ENCODE measurements at places on chromosomes 2 and 18.

- DNase-seq: no peak
These were observed 85.8 kb downstream of the PLEKHM3 start for GRCh38 chr2:207939342-207940108.

GRCh38 chr2:6999211-6999877 is 82.1 kb downstream of the RNF144A start:
- DNase-seq: no peak

DNA sequence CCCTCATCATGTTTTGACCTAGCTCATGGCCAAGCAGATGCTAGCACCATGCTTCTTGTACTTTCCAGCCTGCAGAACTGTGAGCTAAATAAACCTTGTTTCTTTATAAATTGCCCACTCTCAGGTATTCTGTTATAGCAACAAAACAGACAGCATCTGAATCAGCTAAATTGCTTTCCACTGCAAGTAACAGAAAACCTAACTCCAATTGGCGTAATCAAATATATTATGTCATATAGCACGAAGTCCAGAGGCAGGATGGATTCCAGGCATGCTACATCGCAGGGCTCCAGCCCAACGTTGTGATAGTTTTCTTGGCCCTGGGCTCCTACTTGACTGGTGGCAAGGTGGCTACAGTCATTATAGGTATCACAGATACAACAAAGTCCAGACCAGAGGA is 10.4 kb upstream of the CUL3 start:
- no peak for DNase-seq

DNA sequence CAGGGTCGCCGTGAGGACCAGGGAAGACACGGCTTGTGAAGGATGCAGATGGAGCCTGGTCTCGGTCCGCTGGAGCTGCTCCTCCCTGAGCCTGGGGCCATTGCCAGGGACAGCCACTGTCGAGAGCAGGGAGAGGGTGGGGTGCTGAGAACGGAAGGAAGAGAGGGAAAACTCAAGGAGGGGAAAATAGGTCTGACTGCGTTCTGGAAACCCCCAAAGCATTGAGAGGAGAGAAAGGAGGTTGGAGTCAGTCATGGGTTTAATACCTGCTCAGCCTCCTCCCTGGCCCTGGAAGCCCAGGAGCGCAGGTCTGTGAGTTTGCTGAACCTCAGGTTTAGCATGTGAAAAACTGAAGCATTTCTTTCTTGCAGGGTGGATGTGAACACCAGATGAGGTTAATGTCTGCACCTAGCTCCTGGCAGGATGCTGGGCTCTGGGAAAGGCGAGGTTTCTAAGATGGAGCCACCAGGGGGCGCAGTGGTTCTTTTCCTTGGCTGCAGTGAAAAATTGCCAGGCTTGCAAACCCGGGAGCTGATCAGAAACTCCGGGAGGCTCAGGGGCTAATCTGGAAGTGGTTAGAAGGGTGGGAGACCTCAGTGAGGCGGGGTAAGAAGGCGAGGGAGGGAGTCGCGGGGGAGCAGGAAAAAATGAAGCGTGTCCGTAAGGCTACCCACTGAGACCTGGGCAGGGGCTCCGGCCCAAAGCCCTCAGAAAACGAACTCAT is 33.6 kb upstream of the RNF149 start:
- DNase-seq: peak; percentile 42

DNA sequence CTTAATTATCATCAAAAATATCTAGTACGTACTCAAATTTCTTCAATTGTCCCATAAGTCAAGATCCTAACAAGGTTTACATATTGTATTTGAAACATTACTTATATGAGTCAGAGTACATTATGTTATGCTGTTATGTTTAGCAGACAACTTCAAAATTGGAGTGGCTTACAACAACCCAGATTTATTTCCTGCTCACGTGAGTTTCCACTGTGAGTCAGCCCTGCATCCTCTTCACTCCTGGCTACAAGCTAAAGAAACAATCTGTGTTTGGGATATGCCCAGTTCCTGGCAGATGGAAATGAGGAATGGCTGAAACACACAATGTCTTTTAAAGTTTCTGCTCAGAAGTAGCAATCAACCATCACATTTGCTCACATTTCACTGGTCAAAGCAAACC is 31.5 kb upstream of the TANC1 start:
- DNase-seq: no peak

- DNase-seq: no peak
These were observed 84.5 kb upstream of the TLK1 start for GRCh38 chr2:171244970-171245782.

DNA sequence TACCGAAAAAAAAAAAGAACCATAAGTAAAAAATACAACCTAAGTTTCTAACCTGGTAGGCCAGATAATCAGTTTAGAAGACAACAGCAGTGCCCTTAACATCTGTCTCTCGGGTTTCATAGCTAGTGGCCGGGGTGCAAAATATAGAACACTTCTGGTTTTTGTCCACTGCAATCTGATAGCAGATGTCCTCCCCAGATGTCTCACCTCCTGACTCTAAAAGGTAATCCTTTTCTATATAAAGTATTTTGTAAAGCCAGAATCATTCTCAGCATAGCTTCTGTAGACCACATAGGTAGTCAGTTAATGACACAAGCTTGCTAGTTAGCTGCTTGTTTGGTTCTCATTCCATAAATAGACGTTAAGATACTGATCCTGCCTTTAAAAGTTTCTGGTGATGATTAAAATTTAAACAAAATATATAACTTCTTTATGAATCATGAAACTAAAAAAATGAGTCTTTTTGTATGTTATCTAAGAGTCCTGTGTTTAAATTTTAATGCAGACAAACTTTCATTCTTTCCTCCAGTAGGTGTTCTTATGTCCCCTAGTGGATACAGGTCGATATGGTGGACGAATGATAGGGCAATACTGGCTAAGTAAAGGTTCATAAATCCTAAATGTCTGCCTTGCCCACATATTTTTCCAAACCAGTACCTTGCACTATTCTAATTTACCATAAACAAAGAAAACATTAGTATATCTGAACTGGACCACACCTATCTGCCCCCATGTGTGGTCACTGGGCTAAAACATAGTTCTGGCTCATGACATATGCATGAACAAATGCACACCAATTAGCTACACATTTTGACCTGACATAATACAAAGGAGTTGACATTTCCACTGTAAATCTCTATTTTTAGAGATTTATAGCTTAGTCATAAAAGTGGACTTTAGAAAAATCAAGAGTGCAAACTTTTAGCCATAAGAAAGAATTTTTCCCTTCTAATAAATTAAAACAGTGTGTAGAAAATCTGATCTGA is 171.0 kb downstream of the SRBD1 start:
- no peak for DNase-seq

- DNase-seq: no peak
These were observed 12.3 kb downstream of the KCTD1 start for GRCh38 chr18:26536032-26536431.

DNA sequence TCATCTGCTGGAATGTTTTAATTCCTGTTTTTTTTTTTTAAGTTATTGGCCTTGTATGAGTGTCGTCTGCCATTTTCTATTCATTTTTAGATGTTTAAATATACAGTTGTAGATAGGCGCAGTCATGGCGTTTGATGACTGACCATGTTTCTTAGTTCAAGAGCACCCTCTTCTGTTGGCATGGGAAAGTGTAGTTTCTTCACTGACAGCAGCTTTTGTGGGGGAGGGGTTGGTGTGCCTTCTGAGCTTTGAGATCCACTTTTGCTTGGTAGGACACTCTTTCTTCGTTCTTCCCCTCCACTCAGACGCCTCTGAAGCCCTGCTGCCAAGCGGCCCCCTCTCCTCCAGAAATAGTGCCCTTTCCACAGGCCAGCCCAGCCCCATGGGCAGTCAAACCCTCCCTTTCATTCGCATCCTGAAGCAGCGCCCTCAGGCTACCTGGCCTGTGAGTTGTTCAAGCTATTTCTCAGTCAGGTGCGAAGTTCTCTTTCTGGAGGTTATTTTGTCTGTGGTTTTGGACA is 492.0 kb downstream of the TNS1 start:
- DNase-seq: peak; percentile 8

DNA sequence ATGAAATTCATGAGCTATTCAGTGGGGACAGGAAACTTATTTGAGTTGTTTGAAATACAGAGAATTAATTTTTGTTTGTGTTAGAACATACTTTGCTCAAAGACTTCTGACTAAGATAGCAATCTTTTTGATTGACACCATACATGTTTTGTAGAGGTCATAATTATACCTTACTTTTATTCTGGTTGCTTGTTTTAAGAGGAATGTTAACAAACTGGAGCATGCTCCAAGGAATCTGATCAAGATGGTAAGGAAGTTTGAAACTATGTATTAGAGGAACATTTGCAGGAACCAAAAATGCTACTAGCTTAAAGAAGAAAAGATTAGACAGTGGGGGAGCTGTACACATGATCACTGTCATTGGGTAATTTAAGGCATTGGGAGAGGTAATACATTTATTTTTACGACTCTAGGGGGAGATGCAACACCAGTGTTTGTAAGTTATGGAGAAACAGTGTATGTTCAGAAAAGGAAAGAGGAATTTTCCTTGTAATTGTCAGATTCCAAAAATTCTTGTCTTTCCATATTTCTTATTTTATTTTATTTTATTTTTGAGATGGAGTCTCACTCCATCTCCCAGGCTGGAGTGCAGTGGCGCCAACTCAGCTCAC is 8.0 kb downstream of the AGFG1 start:
- no peak for DNase-seq

GRCh38 chr2:238162846-238163441 is 4.2 kb downstream of the ERFE start:
- no peak for DNase-seq

DNA sequence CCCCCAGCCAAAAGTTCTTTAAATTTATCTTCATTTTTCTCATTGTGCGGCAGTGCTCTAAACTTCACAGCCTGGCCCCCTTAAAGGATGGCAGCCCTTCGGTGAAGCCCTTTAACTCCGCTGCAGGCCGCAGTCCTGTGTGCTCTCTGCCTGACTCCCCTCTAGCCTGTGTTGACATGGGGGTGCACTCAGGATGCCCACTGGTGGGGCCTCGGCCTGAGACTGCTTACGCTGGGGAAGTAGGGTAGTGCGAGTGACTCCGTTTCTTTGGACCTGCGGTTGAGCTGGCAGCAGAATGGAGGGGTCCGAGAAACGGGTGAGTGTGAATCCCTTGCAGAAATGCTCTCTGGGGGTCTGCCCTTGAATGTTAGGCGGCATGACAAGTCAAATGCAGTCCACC is 5.6 kb downstream of the RAB12 start:
- DNase-seq: no peak

GRCh38 chr2:168404764-168405163 is 51.3 kb upstream of the CERS6 start:
- no peak for DNase-seq

DNA sequence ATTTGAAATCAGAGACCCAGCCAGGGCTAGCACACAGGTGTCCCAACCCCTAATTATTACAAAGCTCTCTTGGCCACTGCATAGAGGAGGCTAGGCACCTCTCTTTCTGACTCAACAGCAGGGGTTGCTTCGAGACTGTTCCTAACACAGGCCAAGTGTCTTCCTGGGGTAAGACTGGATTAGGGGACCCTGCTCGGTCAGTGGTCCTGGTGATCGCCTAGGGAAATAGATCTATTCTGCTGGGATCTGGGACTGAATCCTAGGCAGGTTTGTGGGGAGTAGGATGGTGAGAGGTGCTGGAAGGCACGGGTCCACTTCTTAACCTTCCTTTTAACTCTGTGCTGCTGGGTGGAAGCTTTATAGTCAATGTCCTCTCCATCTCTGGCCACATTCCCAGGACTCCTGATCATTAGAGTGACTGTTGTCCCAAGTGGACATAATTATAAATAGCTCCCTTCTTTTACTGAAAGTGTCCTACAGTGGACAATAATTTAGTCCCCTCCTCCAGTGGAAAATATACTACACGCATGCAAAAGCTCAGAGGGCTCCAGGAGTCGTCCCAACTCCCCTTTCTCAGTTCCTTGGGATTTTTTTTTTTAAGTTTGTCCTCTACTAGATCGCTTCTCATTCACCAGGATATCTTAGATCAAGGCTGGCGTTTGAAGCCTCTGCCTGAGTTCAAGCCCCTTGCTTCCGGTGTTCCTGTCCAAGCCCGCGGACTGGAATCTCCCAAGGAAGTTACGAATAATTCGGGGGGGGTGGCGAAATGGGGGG is 1.3 kb upstream of the TRIB2 start:
- DNase-seq: no peak

DNA sequence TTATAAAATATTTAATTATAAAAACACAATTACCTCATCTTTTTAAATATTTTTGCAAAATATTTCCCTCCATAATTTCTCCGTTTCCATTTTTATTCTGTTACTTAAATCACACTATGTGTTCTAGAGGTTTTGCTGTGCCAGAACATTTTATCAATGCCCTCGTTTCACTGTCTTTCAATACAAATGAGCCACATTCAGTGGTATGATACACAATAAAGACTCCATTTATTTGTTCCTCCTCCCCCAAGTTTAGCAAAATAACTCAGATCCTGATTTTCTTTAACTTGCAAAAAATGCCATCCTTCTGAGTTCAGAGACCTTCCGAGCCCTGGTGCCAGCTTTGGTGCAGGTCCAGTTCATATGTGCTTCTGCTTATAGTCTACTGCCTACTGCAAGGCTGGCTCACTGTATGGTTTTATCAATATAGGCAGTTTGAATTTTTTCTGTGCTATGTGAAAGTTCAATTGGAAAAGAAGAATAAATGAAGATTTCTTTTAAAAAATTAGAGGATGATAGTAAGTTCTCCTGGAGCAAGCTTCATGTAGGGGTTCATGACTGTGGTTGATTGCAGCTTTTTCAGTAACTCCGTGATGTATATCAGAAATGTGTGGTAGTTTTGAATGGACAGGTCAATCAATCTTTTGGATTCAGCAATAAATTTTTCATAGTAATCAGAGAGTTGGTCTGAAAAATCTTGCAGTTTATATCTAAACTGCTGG is 42.5 kb downstream of the APOB start:
- DNase-seq: no peak

DNA sequence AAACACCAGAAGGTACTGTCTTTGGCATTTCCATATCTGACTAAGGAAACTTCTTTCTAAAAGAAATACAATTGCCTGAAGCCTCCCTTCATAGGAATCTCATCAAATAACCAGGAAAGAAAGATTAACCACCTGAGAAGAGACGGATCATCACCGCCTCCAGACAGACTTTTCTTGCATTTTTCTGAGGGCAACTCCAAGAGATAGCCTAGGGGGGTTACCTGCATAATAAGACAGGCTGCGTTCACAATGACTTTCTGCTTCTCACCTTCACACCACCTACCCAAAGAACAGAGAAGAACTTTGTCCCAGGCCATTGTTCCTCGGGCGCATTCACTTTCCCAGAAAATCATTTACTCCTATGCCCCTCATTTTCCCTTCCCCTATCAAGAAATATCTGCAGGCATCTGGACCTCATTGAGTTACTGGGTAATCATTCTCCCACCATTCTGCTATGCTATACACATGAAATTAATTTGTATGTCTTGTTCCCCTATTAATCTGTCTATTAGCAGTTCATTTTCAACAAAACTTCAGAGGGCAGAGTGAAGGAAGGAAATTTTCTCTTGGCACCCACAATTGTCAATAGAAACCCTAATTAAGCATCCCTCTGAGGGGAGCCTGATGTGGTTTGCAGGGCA is 8.3 kb upstream of the POMC start:
- no peak for DNase-seq

DNA sequence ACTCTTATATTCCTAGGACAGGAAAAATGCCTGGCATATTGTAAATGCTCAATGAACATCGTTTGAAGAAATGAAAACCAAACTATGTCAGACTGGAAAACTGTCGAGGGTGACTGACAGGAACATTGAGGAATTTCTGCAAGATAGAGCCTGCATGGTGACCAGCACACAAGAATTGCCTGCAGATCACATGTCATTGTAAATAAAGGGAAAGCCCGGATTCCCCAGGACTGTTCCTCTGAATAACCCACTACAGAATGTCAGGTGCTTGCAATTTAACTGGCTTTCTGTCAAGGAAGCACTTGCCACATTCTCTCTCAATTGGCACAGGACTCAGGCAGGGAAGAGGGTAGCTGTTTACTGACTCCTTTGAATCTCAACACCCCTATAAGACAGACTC is 129.0 kb upstream of the REG3G start:
- no peak for DNase-seq
